ENCODE measurements at places on chromosomes 3 and 15.

DNA sequence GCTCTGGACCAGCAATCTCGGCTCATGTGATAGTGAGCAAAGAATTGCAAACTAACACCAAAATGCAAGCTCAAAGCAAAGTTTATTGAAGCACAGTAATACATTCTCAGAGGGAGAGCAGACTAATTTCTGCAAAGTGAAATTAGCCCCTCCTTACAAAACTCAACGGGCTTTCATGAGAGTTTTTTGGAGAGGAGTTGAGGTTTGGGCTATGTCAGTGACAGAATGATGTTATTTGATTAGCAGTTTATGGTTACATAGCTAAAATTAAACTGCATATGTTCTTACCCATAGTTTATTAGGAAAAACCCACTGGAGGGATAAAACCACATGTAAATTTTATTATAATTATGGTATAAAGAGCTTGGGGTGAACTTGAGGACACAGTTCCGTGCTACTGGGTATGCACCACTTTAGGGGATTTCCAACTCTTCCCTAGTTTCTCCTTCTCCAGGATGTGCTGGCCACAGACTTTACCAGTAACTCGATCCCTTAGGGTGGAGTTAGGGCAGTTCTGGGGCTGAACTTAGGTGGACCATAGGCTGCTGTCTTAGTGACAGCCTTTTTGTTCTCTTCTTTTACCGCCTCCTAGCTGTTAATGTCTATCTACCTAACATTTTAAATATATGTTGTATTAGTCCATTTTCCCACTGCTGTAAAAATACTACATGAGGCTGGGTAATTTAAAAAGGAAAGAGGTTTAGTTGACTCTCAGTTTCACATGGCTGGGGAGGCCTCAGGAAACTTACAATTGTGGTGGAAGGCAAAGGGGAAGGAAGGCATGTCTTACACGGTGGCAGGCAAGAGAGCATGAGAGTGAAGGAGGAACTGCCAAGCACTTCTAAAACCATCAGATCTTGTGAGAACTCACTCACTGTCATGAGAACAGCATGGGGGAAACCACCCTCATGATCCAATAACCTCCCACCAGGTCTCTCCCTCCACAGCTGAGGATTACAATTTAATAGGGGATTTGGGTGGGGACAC is 8.9 kb upstream of the AADACL2 start:
- no peak for DNase-seq

- DNase-seq: no peak
Observed at GRCh38 chr3:114333180-114333922, 39.5 kb downstream of the TIGIT start.

GRCh38 chr15:74892313-74892712 is 2.5 kb downstream of the MPI start:
- no peak for DNase-seq

DNA sequence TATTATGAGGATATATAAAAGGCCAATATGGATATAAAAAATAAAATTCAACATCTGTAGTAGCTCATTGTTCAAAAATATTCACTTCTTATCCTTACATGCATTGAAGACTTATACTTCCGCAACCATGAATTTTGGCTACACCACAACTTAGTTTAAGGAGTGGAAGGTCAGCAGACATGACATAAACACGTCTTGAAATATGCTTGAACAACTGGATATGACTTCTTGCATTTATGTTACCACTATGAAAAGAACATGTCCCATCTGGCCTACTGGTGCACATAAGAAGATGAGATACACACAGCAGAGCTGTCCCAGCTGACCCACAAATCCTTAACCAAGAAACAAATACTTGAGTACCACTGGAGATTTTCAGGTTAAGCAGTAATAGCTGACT is 52.1 kb downstream of the MYO9A start:
- no peak for DNase-seq

DNA sequence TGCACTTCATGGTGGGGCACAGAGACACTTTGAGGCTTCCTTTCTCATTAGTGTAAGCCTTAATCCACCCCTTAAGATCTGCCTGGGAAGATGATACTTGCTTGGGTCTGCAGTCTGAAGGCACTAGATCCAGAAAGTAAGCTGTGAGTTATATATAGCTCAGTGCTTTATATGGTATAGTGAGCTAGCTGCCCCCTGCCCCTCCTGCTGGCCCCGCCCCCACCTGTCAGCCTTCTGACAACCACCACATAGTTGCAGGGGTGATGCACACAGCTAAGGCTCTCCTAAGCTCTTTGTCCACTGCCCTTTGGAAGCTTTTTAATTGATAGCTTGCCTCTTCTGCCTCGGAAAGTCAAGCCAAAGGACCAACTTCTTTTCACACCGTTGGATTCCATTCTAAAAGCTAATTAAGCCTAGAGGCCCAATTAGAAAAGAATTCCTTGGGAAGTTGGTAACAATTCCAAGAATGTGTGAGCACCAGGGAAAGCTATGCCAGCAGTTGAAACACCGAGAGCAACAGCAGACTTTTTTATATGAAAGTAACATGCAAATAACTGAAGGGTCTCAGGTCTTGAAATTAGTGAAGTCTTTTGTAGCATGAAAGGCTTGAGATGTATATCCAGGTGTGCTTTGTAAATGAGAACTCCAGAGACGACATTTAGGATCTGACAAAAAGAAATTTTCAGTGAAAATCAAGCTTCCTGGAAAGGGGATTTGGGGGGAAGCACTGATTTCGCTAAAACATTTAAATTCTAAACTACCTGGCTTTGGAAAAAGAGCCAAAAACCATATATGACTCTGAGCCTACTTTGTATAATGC is 2.3 kb downstream of the TPM1 start:
- no peak for DNase-seq

- DNase-seq: no peak
Observed at GRCh38 chr3:52176951-52177700, 20.8 kb upstream of the ALAS1 start.

GRCh38 chr3:51686512-51687215 is 15.6 kb downstream of the TEX264 start:
- no peak for DNase-seq

DNA sequence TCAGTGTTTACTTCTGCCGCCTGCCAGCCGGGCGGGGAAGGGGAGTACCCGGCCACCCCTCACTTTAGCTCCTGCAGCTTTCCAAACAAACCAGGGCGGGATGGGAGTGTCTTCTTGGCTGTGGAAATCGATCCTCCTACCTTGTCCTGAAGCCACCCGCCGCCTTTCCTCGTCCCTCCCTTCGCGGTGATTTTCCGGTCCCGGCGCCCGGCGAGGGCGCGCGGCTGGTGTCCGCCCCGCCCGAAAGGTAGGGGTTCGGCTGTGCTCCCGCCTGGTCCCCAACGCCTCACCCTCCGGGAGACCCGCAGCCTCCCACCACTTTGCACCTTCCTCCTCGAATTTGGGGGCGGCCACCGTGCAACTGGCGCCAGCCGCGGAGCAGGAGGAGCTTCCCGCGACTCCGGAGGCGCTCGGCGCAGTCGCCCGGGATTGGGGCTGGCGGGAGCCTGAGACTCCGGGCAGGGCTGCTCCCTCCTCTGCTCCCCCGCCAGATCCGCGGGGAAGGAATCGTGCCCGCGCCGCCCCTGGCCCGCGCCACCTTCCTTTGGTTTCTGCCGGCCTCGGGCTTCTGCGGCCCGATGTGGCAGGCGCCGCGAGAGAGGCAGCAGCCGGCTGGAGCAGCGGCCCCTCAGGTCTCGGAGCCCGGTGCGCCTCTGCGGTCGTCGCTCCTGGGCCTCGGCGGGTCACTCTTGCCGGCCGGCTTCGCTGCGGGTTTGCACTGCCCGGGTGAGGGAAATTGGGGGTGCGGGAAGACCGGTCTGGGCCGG is 30.7 kb upstream of the ST3GAL6 start:
- DNase-seq: no peak

GRCh38 chr15:62126364-62126763 is 38.7 kb downstream of the C2CD4B start:
- no peak for DNase-seq

GRCh38 chr3:114848643-114849350 is 298.3 kb downstream of the ZBTB20 start:
- no peak for DNase-seq

DNA sequence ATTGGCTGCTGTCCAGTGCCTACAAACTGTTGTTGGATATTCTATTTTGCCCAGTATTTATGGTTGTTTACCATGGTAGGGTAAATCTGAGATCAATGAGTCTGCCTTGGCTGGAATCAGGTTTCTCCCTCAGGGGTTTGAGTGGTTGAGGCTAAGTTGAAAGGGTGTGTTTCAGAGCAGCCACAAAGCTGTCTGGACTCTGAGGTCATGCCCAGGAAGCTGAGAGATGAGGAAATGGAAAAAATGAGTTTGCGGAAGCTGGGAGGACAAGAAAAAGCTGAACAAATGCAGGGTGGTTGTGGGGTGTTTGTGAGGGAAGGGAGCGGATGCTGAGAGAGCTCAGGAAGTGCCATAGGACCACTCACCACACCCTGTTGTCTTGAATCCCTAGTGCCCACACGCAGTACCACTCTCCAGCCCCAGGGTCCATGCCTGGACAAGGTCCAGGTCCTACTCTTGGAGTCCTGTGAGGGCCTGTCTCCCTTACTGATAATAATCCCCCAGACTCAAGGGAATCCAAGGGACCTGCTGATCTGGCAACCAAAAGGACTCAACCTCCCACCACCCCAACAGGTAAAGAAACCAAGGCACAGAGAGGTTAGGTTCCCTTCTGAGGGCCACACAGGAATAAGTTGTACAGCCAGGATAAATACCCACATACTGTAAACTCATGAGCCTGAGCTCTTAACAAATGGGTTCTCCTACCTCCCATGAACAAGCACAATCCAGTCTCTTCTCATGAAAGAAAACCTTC is 81.6 kb downstream of the PPCDC start:
- DNase-seq: peak; percentile 96

GRCh38 chr3:55675478-55675877 is 188.4 kb upstream of the WNT5A start:
- DNase-seq: no peak

GRCh38 chr3:58044691-58045483 is 36.7 kb downstream of the FLNB start:
- peak; percentile 87 for DNase-seq

DNA sequence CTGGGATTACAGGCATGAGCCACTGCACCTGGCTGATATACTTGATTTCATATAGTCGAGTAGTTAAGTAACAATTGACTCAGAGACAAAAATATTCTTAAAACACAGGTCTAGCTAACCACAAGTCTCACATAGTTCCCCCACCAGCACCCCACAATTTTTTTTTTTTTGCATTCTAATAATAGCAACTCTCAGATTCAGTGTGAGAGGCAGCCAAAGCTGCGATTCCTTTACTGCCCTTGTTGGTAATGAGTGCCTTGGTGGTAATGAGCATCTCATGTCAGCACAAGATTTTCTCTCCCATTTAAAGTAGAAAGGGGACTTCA is 72.5 kb downstream of the WWTR1 start:
- DNase-seq: no peak

Data from fibroblast of gingiva (primary cell).